Pancreas (tissue), 10 donors: ENCODE measurements at places on chromosomes 3 and 15. TPM values are rescaled to one million over a fixed set of nuclear protein-coding genes. Genes with fewer than 3 reads are reported as not detected.
A peak's percentile ranks its signal among the peaks of the same experiment; 100 is the strongest.

- peak; percentile 42 for DNase-seq
These were observed 8.9 kb upstream of the DUSP7 start for GRCh38 chr3:52065264-52065756.

DNA sequence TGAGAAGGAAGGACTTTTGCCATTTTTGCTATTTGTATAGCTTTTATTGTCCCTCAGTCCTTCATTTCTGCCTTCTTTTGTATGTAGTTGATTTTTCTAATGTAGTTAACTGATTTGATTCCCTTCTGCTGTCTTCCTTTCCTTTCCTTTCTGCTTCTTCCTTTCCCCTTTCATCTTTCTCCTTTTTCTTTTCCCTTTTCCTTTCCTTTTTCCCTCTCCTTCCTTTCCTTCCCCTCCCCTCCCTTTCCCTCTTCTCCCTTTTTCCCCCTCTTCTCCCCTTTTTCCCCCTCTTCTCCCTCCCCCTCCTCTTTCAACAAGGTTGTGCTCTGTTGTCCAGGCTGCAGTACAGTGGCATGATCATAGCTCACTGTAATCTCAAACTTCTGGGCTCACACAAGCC lies 59.0 kb downstream of the CHCHD6 start:
- DNase-seq, result no peak

DNA sequence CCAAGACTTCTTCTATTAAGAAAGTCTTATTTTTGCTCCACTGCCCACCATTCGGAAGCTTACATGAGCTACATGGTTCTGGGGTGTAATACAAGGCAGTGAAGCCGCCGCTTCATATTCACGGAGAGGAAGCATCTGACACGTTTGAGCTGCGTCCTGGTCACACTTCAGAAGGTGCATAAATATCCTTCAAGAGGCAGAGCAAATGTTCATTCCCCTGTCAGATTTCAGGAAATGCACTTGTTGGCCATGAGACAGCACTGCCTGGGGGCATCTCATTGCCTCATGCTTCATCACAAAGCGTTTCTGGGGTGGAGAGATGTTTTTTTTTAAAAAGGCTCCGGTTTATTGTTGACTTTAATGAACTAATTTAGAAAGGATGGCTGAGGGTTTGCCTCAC lies 119.9 kb downstream of the CADPS start:
- no peak for DNase-seq

DNA sequence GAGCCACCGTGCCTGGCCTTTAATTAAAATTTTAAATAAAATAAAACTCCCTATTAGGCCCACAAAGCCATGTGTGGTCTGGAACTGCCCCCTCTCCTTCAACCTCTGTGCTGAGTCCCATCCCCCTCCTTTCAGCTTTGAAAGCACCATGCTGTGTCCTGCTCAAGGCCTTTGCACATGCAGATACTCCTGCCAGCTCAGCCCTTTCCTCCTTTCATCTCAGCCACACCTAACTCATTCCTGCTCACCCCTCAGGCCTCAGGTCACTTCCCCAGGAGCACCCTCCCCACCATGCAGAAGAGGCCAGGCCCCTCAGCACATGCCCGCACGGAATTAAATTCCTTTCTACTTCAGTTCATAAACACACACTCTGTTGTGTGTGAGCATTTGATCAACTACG lies 28.1 kb downstream of the ATRIP start:
- peak; percentile 12 for DNase-seq

GRCh38 chr15:56524915-56525314 lies 60.0 kb upstream of the MNS1 start:
- DNase-seq, result no peak

GRCh38 chr3:189677667-189678066 lies 46.5 kb downstream of the TP63 start:
- no peak for DNase-seq

The TM4SF1 gene
- 53.7 TPM for total RNA-seq

The UMPS gene
- total RNA-seq, result 10.8 TPM
